ENCODE measurements at places on chromosomes 16 and 17.
A peak's percentile ranks its signal among the peaks of the same experiment; 100 is the strongest.

- no peak for DNase-seq
Measured at GRCh38 chr17:81517339-81518112, 4.9 kb upstream of the ACTG1 start.

GRCh38 chr16:51430716-51431369 lies 279.8 kb upstream of the SALL1 start:
- no peak for DNase-seq

DNA sequence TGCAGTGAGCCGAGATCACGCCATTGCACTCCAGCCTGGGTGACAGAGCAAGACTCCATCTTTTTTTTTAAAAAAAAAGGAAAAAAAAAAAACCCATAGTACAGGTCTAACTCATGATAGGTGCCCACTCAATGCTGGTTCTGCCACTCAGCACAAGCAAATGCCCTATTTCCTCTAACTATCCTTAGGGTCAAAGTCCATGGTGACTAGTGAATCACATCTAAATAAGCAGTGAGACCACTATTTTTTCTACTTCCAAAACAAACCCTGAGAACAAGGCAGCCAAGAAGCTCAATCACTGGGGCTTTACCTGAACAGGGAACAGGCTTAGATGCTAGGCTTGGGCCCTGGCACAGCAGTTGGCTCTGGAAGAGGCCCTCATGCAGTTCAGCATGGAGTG lies 3.4 kb downstream of the BLTP2 start:
- DNase-seq: no peak

- no peak for DNase-seq
Measured at GRCh38 chr16:9119795-9120194, 28.4 kb downstream of the HAPSTR1 start.

- DNase-seq: no peak
Measured at GRCh38 chr17:75433218-75433783, 23.1 kb upstream of the TMEM94 start.

GRCh38 chr17:39196241-39196807 lies 1.1 kb downstream of the CACNB1 start:
- DNase-seq: no peak

DNA sequence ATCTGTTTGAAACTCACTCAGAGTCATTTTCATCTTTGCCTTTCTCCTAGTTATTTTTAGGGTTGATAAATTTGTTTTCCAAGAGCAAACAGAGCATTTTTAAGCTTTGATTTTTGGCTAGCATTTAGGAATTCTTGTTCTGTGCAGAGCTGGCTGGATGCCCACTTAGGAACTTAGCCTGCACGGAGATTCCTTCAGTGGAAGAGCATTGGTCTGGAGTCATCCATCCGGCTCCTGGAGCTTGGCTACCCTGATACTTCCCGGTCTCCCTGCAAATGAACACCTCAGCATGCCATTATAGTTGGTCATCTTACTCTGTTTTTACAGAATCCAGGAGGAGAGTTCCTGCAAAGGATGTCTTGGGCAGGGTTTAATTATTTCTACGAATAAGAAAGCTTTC lies 57.1 kb downstream of the SPECC1 start:
- DNase-seq: no peak

- no peak for DNase-seq
Measured at GRCh38 chr16:30996324-30996984, 11.4 kb downstream of the HSD3B7 start.

- no peak for DNase-seq
Measured at GRCh38 chr16:57051696-57052228, 40.6 kb upstream of the CPNE2 start.

DNA sequence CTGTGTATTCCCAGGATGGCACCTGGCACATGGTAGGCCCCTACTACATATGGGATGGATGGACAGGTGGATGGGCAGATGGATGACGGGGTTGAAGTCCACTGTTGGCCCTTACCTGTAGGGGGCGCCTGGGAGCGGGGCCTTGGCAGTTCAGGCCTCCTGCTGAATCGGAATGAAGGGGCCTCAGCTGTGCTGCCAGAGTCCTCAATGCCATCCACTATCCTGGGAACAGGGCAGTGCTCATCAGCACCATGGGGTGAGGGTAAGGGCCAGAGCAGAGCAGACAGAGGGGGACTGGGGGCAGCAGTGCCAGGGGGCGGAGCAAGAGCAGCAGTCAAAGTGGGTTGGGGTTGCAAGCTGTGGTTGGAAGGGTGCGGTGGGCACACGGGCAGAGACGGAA lies 8.3 kb upstream of the RAB5C start:
- DNase-seq: no peak

GRCh38 chr17:33948309-33948708 lies 306.8 kb upstream of the CCL2 start:
- no peak for DNase-seq

- no peak for DNase-seq
Measured at GRCh38 chr17:80931421-80932265, 60.0 kb upstream of the CHMP6 start.

DNA sequence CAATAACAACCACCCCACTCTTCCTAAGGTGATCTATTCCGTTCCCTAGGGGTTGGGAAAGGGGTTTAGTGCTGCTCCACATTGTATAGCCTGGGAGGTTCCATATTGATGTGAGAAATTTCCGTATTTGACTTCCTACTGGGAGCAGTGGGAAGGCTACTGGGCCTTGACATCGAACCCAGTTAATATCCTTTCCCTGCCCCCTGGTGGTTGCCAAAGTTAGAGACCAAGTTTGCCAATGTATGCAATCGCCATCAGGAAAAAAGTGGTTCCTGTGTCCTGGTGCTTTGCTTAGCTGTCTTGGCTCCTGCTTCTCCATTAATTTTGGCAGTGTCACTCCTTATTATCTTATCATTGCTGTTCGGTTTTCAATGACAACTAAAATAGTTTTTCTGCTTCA lies 914.9 kb downstream of the KCNJ2 start:
- DNase-seq: no peak

- DNase-seq: no peak
Measured at GRCh38 chr16:1299012-1299867, 10.2 kb upstream of the UBE2I start.

DNA sequence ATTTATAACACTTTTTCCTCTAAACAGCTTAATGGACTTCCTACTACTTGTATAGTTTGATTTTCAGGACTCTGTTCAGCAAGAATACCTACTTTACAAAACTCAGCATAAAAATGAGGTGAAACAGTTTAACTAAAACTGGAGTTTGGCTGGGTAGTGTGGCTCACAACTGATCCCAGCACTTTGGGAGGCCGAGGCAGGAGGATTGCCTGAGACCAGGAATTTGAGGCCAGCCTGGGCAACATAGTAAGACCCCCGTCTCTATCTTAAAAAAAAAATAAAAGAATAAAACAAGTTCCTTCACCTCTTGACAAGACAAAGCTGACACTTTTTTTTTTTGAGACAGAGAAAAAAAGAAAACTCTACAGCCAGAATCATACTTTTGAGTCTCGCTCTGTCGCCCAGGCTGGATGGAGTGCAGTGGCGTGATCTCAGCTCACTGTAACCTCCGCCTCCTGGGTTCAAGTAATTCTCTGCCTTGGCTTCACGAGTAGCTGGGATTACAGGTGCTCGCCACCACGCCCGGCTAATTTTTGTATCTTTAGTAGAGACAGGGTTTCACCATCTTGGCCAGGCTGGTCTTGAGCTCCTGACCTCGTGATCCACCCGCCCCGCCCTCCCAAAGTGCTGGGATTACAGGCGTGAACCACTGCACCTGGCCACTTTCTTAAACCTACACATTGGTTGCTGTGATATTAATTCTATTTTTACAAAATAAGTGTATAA lies 2.6 kb downstream of the PDF start:
- DNase-seq: no peak

DNA sequence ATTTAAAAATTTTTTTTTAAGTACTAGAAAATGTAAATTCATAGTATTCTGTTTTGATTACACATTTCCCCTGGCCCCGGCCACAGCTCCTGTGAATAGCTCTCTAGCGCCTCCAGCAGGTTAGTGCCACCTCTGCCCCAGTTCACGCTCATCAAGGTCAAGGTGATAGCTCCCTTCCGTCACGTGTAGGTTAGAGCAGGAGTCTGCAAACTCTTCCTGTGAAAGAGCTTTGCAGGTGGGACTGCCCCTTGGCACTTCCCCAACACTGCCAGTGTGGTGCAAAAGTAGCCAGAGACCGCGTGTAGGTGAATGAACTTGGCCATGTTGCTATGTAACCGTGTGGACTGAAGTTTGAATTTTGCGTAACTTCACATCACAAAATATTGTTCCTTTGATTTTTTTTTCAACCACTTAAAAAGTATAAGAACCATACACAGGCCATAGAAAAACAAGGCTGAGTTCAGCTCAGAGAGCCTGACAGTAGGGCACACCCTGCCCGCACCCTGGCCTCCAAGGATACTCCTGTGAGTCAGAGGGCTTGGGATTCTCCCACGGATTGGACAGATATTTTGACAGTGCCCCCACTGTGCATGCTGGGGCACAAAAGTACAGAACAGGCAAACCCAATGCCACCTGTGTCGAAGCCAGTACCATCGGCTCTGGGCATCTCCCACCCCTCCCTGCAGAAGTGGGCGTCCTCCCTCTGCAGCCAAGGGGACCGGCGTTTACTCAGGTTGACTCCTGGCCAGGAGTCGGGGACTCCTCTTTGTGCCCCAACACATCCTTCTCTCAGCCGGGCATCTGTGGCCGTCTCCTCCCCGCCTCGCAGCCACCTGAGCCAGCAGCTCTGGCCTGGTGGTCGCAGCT lies 92.0 kb upstream of the CHMP6 start:
- DNase-seq: no peak

DNA sequence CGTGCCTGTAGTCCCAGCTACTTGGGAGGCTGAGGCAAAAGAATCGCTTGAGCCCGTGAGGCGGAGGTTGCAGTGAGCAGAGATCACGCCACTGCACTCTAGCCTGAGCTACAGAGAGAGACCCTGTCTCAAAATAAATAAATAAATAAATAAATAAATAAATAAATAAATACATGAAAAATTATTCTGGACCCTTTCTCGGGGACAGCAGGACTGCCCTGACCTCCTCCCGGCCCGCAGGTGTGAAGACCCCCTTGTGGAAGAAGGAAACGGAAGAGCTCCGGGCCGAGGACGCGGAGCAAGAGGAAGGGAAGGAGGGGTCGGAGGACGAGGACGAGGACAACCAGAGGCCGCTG lies 3.1 kb downstream of the C17orf50 start:
- DNase-seq: no peak

DNA sequence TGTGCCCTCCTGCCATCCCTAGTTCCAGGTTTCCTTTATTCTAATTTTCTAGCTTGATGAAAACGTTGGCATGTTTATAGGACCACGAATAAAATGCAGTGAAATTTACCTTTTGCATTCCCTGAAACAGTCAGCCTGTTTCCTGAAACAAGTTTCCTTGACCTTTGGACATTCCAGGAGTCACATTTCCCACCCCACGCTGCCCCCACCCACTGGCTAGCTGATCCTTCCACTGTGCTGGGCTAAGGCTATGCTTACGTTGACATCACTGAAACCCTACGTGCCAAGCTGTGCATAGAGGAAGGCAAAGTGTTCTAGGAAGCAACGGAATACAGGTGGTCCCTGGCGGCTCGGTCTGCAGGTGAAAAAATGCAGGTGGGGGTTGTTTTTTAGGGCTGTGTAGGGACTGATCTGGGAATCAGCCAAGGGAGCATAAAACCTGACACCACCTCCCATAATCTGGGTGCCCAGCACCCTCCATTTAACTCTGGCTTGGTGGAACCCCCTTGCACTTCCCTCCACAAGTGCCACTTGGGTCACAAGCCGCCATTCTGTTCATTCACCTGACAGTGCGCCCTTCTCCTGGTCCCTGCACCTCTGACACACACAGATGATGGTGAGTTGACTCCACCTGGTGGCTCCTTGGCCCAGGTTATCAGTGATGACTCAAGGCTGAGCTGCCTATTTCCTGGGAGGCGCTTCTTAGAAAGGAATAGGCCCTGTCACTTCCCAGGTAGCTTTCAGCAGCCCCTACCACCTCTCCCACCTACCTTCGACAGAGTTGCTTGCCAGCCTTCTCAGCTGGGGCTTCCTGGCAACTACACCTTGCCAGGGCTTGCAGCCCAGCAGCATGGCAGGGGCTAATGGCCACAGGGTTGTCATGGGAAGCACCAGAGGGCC lies 83.7 kb downstream of the N4BP1 start:
- peak; percentile 54 for DNase-seq

DNA sequence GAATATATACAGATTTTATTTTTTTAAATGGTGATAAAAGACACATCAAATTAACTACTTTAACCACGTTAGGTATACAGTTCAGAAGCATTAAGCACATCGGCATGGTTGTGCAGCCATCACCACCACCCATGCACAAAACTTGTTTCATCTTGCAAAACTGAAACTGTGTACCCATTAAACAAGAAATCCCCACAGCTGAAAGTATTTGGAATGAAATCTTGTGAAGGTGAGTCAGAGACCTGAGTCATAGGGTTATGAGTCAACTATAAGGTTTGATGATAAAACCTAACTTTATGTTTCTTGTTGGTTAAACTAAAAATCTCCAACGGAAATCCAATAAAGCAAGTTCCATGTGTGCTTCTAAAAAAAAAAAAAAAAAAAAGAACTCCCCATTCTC lies 561.6 kb upstream of the PSMD7 start:
- DNase-seq: no peak

- DNase-seq: no peak
Measured at GRCh38 chr17:70813355-70813930, 644.1 kb downstream of the KCNJ2 start.

- DNase-seq: no peak
Measured at GRCh38 chr16:84284154-84284722, 10.4 kb upstream of the WFDC1 start.

GRCh38 chr17:19720631-19721426 lies 4.4 kb upstream of the SLC47A2 start:
- DNase-seq: no peak

DNA sequence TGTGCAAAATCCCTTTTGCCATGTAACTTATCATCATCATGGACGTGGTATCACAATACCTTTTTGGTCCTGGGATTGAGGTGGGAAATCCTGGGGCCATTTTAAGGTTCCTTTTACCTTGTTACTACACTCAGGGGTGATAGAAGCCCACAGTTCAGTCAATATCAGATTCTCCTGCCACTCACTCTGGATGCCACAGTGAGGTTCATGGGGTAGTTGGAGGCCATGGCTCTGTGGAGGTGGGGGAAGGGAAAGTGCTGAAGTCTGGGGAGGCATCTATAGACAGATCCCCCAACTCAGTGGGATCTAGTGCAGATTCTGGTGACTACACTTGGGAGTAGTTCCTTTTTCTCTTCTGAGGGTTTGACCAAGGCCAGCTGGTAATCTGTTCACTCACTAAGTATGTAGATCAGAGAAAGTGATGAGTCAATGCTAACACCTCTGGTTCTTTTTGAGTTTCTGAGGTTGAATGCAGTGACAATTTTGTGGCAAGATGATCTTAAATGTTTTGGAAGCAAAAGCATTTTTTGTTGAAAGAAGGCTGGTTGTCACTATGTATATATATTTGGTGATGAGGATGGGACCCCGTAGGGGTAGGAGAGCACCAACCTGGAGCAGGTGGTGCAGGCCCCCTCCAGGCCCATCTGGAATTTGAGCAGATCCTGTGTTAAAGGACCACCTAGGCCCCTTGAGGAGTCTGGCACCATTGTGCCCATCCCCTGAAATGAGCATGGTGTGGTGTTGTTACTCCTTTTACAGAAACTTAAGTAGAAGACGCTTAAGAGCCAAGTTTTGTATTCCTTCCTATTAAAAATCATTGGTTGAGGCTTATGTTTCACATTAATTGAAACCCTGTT lies 18.8 kb upstream of the IRF8 start:
- no peak for DNase-seq
